ENCODE measurements at places on chromosomes 7 and 10.
A peak's percentile ranks its signal among the peaks of the same experiment; 100 is the strongest.

DNA sequence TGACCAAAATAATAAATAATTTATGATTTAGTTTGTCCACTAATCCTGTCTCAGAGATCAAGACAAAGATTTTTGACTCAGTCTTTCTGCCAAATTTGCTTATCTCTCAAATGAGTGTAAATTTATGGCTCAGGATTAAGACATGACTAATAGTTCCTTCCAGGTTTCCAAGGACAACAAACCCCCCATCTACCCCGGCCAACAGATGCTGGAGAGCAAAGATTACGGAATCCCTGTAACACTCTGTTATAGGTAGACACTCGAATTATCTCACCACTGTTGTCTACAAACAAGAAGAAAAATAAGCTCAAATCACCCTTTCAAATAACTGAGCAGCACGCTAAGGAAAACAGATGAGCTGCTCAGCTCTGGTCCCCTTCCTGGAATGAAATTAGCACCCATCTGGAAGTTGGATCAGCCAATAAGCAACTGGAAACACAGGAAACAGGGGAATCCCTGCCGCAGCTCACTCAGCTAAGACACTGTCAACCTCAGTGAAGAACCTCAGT, 56.8 kb upstream of the SVIL start:
- no peak for DNase-seq

DNA sequence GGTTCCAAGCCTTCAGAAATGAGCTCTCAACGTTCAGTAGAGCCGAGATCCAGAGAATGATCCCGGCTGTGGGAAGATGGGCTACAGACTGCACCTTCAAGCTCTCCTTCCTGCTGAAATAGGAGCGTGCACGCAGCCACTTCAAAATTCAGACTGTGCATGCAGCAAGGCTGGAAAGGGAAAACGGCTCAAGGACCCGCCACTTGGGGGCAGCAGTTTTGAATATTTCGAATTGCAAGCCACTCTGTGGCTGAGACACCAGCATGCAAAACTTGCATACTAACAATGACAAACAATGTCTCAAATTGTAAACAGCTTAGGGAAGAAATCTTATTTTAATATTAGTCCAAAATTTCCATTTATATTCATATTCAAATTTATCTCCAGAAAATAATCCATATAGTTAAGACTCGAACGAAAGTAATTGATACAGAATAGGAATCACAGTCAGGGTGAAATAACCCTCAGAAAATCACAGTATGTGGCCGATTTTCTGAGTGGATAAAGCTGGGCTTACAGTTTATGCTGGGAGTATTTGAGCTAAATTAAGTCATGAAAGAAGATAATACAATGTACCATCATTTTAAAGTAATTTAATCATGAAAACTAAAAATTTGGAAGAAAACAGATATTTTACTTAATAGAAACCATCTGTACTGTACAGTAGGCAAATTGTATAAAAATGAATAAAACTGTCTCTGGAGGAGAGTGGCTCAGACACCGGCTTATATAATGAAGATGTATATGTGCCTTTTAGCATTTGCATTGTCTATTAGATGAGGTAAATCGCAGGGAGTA, 137.9 kb upstream of the MKI67 start:
- DNase-seq = peak; percentile 71

GRCh38 chr10:92328993-92329392, 38.0 kb downstream of the MARCHF5 start:
- DNase-seq = no peak

GRCh38 chr7:80636709-80637108, 1.7 kb upstream of the CD36 start:
- no peak for DNase-seq

DNA sequence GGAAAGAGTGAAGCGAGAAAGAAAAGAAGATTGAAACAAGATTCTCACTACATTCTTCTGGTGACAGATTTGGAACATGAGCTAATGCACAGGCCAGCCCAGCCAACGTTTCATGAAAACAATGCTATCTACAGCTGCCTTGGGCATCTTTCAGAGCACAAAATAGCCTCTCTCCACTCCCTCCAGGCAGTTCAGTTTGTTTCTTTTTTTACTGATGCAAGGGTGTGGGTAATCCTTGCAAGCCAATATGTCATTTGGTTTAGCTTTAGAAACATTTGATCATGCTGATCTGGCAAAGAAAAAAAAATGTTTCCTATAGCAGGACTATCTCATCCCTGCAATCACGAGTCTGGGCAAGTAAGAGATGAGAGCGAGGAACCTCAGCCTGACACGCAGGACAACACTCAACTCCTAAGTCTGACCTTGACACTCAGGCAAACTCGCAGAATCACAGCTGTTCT, 35.9 kb downstream of the SVIL start:
- DNase-seq = no peak

DNA sequence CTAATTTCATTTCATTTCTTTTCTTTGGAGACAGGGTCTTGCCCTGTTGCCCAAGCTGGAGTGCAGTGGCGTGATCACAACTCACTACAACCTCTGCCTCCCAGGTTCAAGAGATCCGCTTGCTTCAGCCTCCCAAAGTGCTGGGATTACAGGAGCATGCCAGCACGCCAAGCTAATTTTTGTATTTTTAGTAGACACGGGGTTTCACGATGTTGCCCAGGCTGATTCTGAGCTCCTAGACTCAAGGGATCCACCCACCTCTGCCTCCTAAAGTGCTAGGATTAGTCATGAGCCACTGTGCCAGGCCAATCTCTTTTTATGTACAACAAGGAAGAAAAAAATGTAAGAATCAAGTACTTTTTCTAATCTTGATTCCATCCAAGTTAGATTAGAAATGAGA, 10.7 kb upstream of the KMT2E start:
- DNase-seq = no peak

DNA sequence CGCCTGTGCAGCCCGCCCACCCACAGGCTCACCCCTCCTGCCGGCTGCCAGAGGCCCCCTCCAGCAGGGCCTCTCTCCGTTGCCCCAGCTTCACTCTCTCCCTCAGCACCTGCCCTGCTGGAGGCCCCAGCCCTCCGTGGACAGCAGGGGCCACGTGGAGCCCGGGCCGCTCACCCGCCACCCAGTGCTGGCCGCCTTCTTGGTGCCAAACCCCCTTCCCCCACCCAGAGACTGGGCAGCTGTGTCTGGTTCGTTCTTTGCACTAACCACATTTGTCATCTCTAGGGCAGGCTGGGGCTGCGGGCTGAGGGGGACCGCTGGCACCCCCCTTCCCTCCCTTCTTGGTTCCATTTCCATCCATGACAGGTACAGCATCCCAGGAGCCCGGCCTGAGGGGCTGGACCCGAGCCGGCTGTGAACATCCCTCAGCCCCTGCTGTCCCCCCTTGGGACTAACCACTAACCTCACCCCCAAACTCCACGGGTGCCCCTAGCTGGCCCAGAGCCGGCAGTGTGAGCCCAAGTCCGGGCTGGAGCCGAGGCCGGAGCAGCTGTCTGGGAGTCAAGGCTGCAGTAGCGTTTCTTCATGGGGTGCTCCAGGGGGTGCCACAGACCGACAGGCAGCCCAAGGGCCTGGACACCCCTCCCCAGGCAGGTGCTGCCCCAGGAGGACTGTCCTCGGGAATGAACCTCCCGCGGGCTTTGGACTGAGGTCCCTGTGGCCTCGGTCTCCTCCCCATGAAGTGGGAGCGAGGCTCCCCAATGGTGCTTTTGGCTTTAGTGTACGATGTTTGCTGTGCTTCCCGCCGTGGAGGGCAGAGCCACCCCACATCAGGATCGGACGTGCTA, 25.5 kb upstream of the AMZ1 start:
- no peak for DNase-seq

DNA sequence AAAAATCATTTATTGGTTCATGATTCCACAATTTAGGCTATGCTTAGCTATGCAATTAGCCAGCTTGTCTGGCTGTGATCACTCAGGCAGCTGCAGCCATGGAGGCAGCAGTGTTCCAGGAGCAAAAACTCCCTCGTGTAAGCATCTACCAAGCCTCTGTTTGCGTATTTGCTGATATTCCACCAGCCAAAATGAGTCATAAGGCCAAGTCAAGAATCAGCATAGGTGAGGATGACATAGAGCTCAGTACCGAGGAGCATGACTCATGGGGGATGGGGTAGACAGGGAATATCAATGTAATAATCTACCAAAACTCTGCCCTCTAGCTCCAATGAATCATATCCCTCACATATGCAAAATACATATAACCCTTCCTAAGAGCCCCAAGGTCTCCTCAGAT, 63.3 kb downstream of the IMMP2L start:
- DNase-seq = no peak

DNA sequence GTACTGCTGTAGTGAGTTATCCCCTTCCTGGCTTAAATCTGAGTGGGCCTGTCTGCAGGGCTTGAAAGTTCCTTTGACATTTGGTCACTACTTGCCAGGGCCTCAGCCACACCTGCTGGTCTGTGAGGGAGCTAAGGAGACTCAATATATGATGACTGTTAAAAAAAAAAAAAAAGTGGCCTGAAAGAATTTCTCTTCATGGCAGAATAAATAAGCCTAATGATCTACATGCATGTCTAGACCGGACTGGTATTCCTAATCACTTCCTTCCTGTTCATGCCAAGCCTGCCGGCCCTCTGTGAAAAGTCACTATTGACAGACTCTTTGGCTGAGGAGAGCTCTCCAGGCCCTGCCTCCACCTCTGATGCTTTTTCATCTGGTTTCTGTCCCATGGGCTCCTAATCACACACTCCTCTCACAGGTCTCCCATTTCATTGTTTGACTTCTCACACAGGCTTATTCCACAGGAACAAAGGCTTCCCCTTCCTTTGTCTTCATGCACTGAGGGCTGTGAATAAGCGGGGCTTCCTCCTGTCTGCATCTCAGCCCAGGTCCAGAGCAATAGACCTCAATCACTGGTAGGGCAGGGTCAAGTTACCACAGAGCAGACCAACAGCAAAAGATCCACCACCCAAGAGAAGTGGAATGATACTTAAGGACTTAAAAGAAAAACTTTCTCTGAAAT, 99.1 kb upstream of the SEC61G start:
- no peak for DNase-seq

- no peak for DNase-seq
Observed at GRCh38 chr10:22481687-22482539, 136.6 kb downstream of the SPAG6 start.

DNA sequence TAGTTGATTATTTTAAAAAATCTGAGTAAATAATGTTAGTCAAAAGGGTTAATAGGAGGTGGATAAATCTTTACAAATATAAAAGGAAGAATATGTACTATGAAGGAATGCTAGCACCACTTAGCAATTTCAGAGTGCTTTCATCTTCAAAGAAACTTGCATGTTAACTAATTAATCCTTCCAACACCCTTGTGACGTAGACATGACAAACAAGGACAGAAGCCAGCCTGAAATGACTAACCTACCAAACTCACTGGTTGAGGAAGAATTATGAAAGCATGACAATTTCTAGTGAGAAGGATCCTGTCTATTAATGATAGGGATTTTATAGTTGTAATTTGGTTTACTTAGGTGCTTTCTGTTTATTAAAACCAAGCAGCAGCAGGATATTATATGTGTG, 468.0 kb upstream of the FZD8 start:
- DNase-seq = no peak

GRCh38 chr7:85341121-85341520, 154.3 kb upstream of the SEMA3D start:
- no peak for DNase-seq

DNA sequence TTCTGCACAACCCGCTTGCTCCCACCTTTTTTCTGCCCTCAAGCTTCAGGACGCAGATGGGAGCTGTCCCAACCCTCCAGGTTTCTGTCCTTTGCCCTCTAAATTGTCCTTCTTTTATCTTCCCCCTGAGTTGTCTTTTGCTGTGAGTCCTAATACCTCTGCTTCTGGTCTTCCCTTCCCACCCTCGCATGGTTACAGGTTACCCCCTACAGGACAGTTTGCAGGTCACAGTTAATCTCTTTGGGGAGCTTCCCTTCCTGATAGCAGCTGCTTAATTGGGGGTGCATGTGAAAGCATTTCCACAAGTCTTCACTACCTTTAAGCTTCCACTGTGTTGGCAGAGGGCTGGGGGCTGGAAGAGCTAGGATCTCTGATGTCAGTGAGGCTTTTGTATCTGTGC, 121.5 kb upstream of the CXCL12 start:
- DNase-seq = no peak

- no peak for DNase-seq
Observed at GRCh38 chr7:112056409-112056808, 149.8 kb downstream of the DOCK4 start.

DNA sequence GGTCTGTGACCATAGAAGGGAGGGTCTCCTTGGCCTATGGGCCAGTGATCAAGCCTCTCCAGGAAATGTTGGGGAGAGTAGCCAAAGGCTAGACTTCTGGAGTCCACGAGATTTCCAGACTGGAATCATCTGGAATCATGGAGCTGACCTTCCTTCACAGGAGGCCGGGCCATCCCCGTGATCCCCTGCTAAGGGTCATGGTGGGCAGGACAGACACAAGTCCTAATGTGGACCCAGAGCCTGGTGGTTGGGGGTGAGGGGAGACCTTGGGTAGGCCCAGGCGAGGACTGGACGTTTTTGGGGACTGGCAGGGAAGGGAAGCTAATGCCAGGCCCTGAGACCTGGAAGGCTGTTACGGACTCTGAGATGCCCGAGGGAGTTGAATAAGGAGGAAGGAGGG, 9.8 kb upstream of the GRID1 start:
- DNase-seq = no peak

DNA sequence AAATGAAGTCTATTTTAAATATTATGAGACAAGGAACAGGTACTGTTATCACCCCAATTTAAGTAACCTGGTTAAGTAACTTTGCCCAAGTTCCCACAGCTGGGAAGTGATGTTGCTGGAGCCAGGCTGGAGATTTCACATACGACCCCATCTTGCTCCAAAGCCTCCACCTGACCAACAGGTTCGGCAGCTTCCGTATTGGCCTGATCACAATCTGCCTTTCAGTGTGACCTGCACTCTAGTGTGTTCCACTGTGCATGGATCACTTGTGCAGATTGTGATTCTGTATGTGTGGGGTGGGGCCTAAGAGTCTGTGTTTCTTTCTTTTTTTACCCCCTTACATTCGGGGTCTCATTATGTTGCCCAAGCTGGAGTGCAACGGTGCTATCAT, 66.1 kb downstream of the PRTFDC1 start:
- no peak for DNase-seq

DNA sequence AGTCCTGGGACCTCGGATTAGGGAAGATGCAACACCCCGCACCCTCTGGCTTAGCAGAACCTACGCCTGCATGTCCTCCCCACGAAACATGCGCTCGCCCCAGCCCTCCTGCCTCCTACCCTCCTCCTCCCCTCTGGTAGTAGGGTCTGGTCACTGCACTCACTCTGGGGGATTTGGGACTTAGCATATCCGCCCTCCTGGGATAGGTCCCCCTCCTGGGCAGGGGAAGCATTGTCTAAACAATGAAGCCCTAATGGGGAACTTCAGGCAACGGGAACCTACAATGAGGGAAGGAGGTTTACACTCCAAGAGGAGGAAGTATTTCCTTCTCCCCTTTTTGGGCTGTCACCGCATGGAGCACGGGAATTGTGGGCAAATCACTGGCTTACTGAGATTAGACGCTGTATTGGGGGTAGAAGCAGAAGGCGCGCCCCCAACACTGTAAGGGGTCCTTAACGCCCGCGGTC, 892 bp downstream of the CRHR2 start:
- no peak for DNase-seq

- DNase-seq = no peak
Observed at GRCh38 chr10:75935650-75936400, 504.4 kb downstream of the LRMDA start.
